Breast epithelium (tissue), 4 donors: ENCODE measurements at places on chromosomes 5 and 9.
A peak's percentile ranks its signal among the peaks of the same experiment; 100 is the strongest.

- DNase-seq: no peak
Measured at GRCh38 chr5:10607023-10607665, 43.3 kb downstream of the ANKRD33B start.

DNA sequence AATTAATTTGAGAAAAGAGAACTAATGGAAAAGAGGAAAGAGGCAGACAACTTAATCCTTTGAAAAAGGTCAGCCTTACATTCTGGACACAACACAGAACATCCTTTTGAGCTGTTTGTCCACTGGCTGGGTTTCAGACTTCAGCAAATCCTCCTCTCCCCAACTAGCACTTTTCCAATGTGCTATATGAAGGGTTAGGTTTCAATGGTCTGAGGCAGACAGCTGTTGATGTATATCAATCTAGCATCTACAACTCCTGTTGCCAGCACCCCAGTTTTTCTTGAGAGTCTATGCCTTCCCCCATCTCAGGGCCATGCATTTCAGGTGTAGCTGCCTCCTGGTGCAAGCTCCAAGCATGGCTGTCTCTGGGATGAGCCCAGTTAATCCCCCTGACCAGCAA, 174.2 kb downstream of the TRIM32 start:
- no peak for DNase-seq

- no peak for DNase-seq
Measured at GRCh38 chr9:94656200-94656599, 16.9 kb upstream of the FBP1 start.

DNA sequence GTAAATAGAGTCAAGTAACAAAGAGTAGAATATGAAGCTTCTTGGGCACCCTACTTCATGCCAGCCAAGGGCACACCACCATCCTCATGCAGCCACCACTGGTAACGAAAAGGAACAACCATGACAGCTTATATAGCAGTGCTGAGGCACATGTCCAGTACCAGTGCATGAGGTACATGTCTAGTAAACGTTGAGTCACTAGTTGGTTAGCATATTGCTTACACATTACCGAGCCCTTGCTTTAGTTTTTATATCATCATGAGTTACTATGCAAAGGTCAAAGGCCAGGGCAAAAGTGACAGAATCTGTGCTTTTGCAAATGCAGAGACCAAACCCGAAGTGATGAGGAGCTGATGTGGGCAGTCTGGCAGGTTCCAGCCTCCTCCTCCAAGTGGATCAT, 147.1 kb upstream of the MAP1B start:
- DNase-seq: no peak

DNA sequence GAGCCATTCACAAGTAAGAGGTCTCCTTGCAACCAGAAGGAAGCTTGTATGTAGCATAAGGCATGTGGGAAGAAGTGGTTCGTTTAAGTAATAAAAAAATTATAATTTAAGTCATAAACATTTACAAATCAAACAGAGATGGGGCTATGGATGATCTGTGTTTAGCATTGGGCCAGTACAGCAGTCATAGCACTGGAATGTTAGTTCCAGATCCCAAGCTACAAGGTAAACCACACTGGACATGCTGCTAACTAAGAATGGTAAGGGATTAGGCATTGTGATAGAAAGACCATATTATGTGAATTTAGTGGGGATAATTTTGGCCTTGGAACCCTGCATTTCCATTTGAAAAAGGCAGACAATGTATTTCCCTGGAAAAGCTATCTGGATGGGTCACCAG, 170.4 kb upstream of the KCNN2 start:
- no peak for DNase-seq

GRCh38 chr9:106350777-106351176, 512.2 kb upstream of the ZNF462 start:
- DNase-seq: no peak

DNA sequence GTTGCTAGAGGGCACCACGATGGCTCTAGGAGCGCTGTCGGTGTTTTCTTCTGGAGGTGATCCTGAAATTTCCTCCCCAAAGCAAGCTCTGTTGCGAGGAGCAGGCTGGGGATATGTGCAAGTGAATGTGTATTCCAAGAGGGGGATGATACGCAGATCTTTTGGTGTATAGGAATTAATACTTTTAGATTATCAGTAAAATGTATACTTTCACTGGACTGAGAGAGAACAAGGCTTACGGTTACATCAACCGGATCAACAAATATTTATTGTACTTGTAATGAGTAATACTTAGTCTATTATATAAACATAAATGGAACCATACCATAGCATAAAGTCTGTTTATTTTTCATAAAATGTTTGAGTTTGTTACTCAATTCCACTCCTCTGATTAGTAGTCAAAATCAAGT, 632 bp upstream of the PRKAA1 start:
- no peak for DNase-seq

DNA sequence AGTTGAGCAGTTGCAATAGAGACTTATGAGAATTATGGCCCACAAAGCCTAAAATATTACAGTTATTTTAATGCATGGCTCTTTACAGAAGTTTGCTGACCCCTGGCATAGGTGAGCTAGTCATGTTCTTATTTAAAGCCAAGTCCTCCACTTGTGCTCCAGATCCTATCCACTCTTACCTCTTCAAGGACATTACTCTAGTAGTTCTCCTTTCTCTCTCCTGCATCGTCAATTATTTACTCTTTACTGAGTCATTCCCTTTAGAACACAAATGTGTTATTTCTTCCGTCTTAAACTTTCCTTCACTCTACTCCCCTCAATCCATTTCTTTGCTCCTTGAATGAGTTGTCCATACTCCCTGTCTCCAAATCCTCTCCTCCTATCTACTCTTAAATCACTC, 20.6 kb upstream of the TRAF1 start:
- no peak for DNase-seq

GRCh38 chr5:103262422-103262871, 3.9 kb downstream of the MACIR start:
- DNase-seq: no peak

GRCh38 chr9:126756876-126757415, 47.9 kb upstream of the ZBTB43 start:
- DNase-seq: peak; percentile 46
